ENCODE measurements at places on chromosomes 11 and 22. TPM values are rescaled to one million over a fixed set of nuclear protein-coding genes. Genes with fewer than 3 reads are reported as not detected.

- no peak overlapping the region for H3K27ac ChIP-seq
- peaks cover 13% of the 10 kb centered on the region for H3K27me3 ChIP-seq
- no peak for DNase-seq
- no peak overlapping the region for H3K4me3 ChIP-seq
- no peaks in the 10 kb centered on the region for H3K4me1 ChIP-seq
Measured at GRCh38 chr11:6240781-6241180, 1.9 kb downstream of the CNGA4 start.

GRCh38 chr22:48428631-48429371 lies 1398.9 kb downstream of the BRD1 start:
- H3K27ac ChIP-seq: no peak overlapping the region
- no peaks in the 10 kb centered on the region for H3K4me1 ChIP-seq
- DNase-seq: no peak

The TMEM45B gene
- 0.24 TPM for total RNA-seq

The ZC3H12C gene
- total RNA-seq: 5.7 TPM

- no peak for DNase-seq
- no peaks in the 10 kb centered on the region for H3K4me1 ChIP-seq
- H3K36me3 ChIP-seq: no peaks in the 10 kb centered on the region
- H3K4me3 ChIP-seq: no peak overlapping the region
Measured at GRCh38 chr22:28639321-28639720, 40.3 kb downstream of the TTC28 start.

The FAM118A gene
- total RNA-seq: 38.6 TPM

GRCh38 chr11:74574563-74574962 lies 17.8 kb upstream of the POLD3 start:
- no peak overlapping the region for H3K27ac ChIP-seq
- no peaks in the 10 kb centered on the region for H3K4me1 ChIP-seq
- H3K27me3 ChIP-seq: peaks cover 9% of the 10 kb centered on the region

- no peak overlapping the region for H3K27ac ChIP-seq
- H3K27me3 ChIP-seq: no peaks in the 10 kb centered on the region
- no peak overlapping the region for H3K4me3 ChIP-seq
- H3K4me1 ChIP-seq: no peaks in the 10 kb centered on the region
Measured at GRCh38 chr11:15493921-15494620, 379.3 kb downstream of the INSC start.

GRCh38 chr22:17943533-17944249 lies 80.7 kb downstream of the MICAL3 start:
- H3K4me1 ChIP-seq: no peaks in the 10 kb centered on the region
- no peaks in the 10 kb centered on the region for H3K27me3 ChIP-seq
- no peak overlapping the region for H3K27ac ChIP-seq

The EHD1 gene
- 96.9 TPM for total RNA-seq

DNA sequence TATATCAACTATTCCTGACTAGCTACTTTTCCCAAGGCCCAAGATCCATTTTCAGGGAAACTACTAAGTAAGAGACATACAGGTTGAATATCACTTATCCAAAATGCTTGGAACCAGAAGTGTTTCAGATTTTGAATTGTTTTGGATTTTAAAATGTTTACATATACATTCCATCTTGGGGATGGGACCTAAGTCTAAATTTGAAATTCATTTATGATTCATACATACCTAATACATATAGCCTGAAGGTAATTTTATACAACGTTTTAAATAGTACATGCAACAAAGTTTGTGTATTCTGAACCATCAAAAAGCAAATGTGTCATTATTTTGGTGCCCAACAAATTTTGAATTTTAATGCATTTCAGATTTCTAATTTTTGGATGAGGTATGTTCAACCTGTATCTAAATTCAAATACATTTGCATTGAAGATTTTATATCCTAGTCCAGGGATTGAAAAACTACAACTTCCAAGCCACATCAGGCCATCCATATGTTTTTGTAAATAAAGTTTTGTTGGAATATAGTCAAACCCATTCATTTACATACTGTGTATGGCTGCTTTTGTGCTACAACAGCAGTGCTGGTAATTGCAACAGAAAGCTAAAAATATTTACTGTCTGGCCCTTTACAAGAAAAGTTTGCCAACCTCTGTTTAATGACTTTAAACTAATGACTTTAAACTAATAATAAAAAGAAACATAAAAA lies 73.3 kb downstream of the CWF19L2 start:
- H3K4me1 ChIP-seq: no peaks in the 10 kb centered on the region
- peaks cover 3% of the 10 kb centered on the region for H3K36me3 ChIP-seq
- H3K4me3 ChIP-seq: no peak overlapping the region
- DNase-seq: no peak
- H3K27me3 ChIP-seq: no peaks in the 10 kb centered on the region
- H3K27ac ChIP-seq: no peak overlapping the region

DNA sequence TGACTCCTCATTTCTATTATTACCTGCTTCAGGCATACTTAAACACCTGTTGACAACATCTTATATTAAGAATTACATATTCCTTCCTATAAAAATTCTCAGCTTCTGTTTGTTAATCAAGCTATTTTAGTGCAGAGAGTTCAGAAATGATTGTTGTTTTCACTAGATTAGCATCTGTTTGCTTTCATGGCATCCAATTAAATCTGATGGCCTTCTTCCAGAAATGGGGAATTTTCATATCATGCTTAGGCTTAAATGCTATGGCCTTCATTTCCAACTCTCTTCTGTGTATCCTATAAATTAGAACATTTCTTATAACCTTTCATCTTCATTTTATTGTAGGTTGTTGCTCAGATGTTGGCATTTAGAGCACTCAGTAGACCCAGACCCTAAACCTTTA lies 180.0 kb downstream of the WNT11 start:
- no peak overlapping the region for H3K4me3 ChIP-seq
- peaks cover 4% of the 10 kb centered on the region for H3K36me3 ChIP-seq
- H3K27ac ChIP-seq: no peak overlapping the region
